ENCODE measurements at places on chromosomes 4 and X.

- DNase-seq: no peak
Observed at GRCh38 chr4:186752325-186752724, 28.7 kb upstream of the FAT1 start.

GRCh38 chr4:82599336-82599735, 37.5 kb upstream of the TMEM150C start:
- no peak for DNase-seq

DNA sequence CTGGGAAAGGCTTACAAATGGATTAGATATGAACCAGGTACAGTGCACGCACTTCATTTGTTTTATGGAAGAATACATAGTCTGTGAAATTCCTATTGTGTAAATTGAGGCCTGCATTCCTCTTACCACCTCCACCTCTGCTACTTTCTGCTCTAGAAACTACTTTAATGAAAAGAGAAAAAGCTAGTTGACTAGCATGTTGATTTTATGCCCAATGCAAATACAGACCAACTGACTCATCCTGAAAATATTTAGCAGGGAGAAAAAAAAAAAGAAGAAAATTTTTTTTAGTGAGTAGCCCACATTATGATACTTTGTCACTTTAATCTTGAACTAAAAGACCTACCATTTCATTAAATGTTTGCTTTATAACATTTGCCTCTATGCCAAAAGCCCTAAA, 41.2 kb downstream of the DCLK2 start:
- no peak for DNase-seq

DNA sequence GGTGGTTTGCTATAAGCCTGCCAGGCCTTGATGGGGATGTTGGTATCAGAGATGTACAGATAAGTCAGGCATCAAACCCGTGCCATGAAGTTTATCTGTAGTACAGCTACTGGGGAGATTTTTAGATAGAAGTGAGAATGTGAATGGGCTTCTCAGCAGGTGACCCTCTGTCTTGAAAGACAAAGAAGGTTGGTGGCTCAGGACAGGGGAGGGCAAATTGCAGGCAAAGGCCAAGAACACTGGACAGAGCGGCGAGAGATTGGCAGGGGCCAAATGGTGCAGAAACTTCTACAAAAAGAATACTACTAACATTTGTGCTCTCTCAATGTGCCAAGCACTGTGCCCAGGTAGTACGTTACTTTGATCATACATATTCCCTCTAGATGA, 1.9 kb upstream of the PIM2 start:
- no peak for DNase-seq

- DNase-seq: no peak
Observed at GRCh38 chr4:151226004-151226932, 50.7 kb upstream of the PRSS48 start.

DNA sequence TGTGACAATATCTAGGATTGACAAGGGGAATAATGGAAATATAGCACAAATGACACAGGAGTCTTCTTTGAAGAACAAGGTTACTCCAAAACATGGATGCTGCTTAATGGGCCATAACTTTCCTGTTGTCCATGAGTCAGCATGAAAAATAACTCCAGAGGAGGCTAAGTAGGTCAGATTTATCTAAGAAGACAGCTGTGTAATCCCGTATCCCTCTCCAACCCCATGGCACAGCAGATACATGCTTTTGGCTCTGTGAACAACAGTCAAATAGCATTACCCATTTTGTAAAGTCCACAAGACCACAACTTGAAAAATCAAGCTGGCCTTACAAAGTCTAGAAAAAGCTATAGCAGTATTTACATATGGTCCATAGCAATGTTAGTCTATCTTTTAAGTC, 2.1 kb upstream of the TMEM131L start:
- no peak for DNase-seq

GRCh38 chr4:1406394-1406980, at the start of gene NKX1-1:
TSS of gene NKX1-1 (minus strand) at chr4:1406442. CDS start at chr4:1406442, 0 bp downstream.
- DNase-seq: no peak

GRCh38 chr4:116913451-116913850, 171.9 kb downstream of the TRAM1L1 start:
- no peak for DNase-seq
